Kidney epithelial cell (primary cell): ENCODE measurements at places on chromosomes 5 and 9.
A peak's percentile ranks its signal among the peaks of the same experiment; 100 is the strongest.

DNA sequence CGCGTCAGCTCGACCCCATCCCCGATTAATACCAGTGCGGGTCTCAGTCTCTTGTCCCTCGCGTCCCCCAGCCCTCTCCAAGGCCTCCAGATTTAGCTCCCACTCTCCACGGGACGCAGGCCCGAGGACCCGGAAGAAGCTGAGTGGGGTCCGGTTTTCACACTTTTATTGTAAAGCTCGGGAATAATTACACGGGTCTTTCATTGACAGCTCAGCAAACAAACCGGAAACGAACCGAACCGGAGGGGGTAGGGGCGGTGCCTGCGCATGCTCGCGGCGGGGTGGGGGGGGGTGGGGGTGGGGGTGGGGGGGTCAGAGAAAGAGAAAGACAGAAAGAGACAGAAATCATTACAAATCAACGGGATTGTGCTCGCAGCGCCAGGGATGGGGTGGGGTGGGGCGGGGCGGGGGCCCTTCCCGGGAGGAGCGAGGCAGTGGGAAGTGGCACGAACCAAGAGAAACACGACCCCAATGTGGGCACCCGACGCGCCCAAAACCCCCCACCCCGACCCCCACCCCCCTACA, 27.9 kb downstream of the PCDH1 start:
- DNase-seq, result no peak

DNA sequence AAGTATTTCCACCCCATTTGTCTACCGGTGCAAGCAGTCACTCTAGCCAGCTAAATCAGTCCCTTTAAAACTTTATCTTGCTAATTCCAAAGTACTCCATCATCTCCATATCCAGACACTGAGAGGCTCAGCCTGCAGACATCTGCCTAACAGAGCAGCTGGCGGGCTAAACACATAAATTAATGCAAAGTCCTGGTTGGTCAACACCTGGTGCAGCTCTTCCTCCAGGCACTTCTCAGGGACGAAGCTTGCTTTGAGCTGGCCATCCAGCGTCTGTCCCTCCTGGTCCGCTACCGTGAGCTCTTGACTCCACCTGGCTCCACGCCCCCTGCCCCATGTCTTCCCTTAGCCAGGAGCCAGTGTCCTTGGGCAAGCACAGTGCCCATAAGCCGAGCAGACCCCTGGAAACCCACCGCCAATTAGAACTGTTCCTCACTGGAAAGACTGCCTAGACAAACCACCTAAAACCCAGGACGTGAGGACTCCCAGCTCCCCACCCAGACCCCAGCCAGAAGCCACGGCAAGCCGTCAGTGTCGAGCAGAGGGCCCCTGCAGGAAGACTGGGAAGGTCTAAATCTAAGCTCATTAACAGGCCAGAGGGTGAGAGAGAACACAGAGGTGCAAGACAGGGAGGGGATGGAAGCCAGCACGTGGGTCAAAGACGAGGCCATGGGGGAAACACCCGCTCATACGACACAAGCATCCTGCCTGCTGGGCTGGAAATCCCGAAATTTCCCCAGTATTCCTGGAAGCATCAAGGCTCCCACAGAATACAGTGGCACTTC, 120.0 kb downstream of the COL23A1 start:
- DNase-seq, result no peak

GRCh38 chr9:16032799-16033198, 480.0 kb downstream of the CCDC171 start:
- no peak for DNase-seq

- no peak for DNase-seq
Measured at GRCh38 chr5:180126716-180127681, 55.4 kb upstream of the RNF130 start.

- DNase-seq, result no peak
Measured at GRCh38 chr9:18771011-18771410, 262.0 kb downstream of the SAXO1 start.

GRCh38 chr9:135032868-135033460, 54.5 kb upstream of the OLFM1 start:
- no peak for DNase-seq

GRCh38 chr9:92808726-92809451, 44.3 kb upstream of the BICD2 start:
- peak; percentile 12 for DNase-seq

DNA sequence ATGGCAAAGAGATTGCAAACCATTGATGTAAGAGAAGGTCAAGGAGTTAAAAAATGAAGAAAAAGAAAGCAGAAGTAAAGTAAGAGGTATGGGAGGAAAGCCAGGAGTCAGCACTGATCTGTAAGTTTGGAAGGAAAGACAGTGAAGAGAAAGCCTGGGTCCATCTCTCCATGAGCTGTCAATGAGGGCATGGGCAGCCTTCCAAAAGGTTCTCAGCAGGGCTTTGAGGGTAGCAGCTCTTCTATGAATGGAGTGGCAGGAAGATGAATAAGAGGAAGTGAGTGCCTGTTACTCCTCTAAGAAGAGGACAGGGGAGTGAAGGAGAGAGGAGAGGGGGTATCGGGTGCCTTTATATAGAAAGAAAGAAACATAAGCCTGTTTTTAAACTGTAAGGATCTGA, 97.1 kb downstream of the ADCY2 start:
- no peak for DNase-seq
